ENCODE measurements at places on chromosomes 13 and 19.
A peak's percentile ranks its signal among the peaks of the same experiment; 100 is the strongest.

- no peak for DNase-seq
Measured at GRCh38 chr19:13127811-13128575, 9.9 kb downstream of the NACC1 start.

GRCh38 chr19:31541396-31541795, 192.2 kb upstream of the TSHZ3 start:
- DNase-seq = no peak

DNA sequence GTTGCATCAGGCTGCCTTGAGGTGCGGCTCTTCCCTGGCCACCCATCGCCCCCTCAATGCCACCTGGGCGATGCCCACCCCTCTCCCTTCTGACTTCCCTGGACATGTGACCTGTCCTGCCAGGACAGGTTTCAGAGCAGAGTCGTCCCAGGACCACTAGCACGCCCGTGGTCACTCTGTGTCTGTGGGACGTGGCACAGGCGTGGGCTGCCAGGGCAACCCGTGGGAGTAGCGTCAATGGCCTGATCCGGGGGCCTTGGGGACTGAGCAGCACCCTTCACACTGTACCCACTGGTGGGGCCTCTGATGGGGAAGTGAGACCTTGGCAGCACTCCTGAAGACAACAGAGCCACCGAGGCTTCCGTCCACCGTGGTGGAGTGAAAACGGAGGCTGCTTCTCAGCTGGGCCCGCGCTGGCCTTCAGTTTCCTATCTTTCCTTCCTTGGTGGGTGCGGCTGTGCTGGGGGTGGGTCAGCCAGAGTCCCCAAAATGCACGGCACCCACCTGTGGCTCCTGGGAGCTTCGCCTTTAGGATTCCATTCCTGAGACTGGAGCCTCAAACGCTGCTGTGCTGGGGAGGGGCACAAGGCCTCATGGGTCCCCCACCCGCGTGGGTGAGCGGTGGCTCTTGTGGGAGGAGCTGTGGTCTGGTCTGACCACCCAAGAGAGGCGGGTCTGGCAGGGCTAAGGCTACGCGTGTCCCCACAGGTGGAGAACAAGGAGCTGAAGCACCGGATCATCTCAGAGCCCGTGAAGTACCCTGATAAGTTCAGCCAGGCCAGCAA, 26.7 kb upstream of the TMEM255B start:
- DNase-seq = no peak

GRCh38 chr19:3599776-3600187, 6.9 kb downstream of the TBXA2R start:
- no peak for DNase-seq

DNA sequence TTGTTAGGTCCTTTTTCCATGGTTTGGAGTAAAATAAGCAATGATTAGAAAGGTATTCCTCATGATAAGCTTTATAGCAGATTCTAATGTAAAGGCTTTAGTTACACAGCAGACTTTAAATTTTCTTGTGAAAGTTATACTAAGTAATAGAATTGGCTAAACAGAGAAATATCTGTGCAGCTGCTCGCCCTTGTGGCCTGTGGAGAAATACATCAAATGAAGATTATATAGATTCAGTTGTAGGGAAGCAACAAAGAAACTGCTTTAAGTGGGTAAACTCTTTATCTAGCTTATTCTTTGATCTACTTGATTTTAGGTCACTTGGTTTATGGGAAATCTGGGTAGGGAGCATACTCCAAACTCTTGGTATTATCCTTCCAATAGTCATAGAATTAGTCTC, 1269.7 kb upstream of the SPRY2 start:
- DNase-seq = no peak

GRCh38 chr19:39328046-39328705, 7.5 kb upstream of the LRFN1 start:
- peak; percentile 51 for DNase-seq

DNA sequence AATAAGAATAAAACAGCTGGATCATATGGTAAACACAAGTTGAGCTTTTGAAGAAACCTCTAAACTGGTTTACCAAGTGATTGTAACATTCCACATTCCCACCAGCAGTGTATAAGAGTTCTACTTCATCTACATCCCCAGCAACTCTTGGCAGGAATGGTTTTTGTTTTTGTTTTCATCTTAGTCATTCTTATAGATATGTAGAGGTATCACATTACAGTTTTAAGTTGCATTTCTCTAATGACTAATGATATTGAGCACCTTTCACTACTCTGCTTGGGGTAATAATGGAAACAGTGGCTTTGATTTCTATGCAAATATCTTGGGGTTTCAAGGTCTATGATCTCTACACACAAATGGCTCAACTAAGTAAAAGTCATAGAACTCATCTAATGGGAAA, 614.5 kb downstream of the TBC1D4 start:
- peak; percentile 57 for DNase-seq

GRCh38 chr19:5308451-5309437, 31.9 kb downstream of the PTPRS start:
- peak; percentile 47 for DNase-seq

GRCh38 chr13:23979361-23980159, 82.3 kb upstream of the C1QTNF9B start:
- DNase-seq = peak; percentile 64

GRCh38 chr13:112067116-112067741, at the start of gene SOX1:
SOX1 (plus strand) TSS chr13:112067149; CDS start chr13:112067659, 510 bp downstream.
- DNase-seq = no peak

DNA sequence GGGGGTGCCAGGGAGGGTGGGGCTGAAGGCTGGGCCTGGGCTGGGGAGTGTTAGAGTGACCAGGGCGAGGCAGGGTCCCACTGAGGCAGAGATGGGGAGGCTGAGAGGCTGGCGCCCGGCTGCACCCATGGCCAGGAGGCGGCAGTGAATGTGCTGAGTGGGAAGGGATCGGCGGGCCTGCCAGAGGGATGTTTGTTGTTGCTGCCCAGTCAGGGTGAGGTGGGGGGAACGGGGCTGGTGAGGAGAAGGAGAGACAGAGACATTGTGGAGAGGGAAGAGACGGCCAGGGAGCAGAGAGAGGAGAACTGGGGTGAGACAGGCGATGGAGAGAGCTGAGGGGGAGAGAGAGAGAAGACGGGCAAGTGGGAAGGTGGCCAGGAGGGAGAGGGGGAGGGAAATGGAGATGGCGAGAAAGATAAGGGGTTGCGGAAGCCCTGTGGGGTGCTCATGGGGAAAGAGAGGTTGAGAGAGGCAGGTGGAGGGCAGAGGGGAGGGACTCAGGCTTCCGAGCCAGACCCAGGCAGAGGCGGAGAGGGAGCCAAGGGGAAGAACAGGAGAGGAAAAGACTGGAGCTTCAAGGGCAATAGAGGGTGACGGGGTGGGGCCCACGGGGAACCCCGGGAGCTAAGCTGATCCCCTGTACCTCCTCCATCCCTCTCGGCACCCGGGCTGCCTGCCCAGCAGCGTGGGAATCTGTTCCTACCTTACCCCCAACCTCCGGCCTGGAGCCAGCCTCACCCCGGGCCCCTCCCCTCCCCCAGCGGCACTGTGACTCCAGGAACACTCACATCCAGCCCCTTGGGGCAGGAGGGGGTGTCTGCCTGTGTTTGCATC, 690 bp upstream of the B3GNT8 start:
- DNase-seq = no peak

DNA sequence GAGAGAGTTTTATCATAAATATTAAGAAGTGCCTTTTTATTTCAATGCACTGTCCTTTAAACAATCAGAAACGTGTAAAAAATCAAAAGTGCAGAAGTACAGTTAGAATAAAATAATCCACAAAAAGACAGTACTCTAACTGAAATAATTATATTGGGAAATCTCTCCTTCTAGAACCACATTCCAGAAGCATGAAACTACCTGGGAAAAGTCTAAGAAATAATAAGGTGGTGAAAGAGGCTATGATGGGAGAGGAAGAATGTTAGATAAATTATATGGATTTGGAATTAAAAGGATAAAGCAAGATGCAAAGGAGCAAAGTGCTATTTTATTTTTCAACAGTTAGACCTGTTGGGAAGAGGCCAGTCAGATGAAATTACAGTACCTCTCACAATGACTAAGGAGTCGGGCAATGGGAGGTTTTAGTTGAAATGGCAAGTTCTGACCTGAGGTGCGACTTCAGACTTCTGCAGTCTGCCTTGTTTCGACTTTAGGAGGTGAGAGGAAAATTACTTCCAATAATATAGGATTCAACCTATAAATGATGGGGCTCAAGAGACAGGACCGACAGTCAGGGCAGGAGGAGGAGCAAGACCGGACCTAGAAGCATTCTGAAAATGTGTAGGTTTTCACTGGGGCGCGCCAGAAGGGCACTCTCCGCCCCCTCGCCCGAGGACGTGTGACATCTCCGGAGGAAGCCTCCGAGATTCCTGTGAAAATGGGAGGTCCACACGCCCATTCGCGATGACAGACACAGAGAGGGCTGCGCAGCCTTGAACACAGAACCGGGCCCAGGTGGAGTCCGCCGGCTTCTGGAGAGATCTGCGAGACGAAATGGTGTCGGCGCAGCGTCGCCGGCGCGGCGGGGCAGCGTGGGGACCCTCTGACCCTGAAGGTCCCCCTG, 717 bp downstream of the SPRYD7 start:
- DNase-seq = peak; percentile 77

DNA sequence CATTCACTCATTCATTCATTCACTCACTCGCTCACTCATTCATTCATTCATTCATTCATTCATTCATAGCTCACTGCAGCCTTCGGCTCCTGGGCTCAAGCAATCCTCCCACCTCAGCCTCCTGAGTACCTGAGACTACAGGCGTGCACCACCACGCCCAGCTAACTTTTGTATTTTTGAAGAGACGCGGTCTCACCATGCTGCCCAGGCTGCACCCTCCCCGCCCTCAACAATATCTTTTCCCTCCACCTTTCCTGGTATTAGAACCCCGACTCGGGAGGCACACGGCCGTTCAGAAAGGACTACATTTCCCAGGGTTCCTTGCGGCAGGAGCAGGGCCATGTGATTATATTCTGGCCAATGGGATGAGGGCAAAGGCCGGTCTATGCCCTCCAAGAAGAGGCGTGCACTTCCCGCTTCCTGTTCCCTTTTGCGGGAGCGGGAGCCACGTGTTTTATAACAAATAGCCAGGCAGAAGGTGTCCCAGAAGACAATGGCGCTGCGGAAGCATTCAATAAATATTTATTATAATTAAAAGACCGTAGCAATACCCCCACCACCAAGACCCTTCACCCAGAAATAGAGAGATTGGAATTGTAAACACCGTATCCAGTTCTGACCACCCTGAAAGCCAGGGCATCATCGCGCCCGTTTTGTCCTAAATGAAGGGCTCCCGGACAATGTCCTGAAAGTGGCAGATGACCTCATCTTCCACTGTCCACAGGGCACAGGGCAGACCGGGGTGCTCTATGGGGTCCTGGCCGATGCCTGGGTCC, 15.9 kb downstream of the TICAM1 start:
- peak; percentile 79 for DNase-seq

- DNase-seq = peak; percentile 3
Measured at GRCh38 chr13:23707674-23708073, 137.5 kb downstream of the TNFRSF19 start.

DNA sequence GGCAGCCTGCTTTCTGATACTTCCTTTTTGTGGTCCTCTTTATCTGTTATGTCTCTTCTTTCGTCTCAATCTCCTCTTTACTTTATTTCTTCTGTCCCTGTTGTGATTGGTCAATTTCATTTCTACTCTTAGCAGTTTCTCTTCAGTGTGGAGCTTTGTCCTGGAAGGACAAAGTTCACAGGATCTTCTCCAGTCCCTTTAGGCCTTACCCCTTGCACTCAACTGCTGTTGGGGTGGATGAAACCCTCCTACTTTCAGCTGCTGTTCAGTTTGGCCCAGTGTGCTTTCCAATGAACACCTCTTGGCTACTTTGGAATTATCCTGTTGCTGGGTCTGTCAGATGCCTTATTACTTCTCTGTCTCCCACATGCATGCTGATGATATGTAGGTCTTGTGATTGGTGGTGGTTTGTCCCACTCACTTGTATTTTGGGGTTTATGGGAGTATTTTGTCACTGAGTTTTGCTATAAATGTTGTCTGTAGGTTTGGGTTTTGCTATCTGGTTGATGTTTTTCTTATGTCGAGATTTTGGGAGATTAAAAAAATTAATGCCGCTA, 24.8 kb downstream of the WDR62 start:
- DNase-seq = no peak

- DNase-seq = no peak
Measured at GRCh38 chr19:4233282-4233853, 4.0 kb downstream of the EBI3 start.

DNA sequence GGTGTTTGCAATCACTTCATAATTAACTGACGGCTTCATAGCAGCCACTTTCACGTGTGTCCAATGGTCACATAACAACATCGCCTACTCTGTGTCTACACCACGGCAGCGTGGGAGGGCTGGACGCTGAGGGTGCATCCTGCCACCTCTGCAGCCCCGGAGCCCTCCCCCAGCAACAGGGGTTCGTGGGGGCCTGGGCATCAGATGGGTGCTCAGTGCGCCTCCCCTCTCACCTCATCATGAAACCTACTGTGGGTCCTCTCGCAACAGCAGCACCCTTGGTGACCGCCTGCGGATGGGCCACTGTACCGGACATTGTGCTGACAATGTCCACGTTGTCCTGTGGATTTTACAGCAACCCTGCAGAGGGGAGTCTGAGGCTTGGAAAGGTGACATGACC, 193.5 kb downstream of the UQCRFS1 start:
- no peak for DNase-seq

DNA sequence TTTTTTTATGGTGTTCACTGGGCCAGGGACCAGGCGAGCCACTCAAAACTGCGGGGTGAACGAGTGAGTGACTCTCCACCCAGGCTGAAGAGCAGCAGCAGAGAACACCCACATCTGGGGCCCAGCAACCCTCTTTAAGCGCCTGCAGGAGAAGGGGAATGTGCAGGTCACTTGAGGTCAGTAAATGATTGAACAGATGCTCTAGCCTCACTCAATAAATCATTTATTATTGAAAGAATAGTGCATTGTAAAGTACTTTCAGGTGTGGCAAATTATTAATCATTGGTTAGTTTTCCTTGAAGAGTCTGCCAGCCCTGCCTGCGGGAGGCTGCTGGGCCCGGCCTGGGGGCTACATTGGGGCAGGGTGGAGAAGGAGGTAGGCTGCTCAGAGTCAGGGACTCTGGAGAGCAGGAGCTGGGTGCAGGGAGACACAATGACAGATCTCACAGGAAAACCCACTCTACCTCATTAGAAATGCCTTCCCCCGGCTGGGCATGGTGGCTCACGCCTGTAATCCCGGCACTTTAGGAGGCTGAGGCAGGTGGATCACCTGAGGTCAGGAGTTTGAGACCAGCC, 42.5 kb downstream of the ABCC4 start:
- DNase-seq = no peak

GRCh38 chr19:55492362-55492944, 4.2 kb downstream of the SSC5D start:
- DNase-seq = peak; percentile 53

GRCh38 chr13:81395368-81395767, 1054.4 kb upstream of the SPRY2 start:
- no peak for DNase-seq

GRCh38 chr13:39930544-39931444, 275.3 kb downstream of the COG6 start:
- DNase-seq = no peak

GRCh38 chr19:13975870-13976269, 23.6 kb downstream of the DCAF15 start:
- no peak for DNase-seq

GRCh38 chr13:44932850-44933251, 56.4 kb downstream of the NUFIP1 start:
- peak; percentile 31 for DNase-seq

Data from NCI-H226 (cell line).